ENCODE measurements at places on chromosomes 12 and 14.

GRCh38 chr12:113064395-113065125, 8.0 kb downstream of the DTX1 start:
- DNase-seq: no peak

GRCh38 chr12:89984846-89985245, 276.2 kb upstream of the ATP2B1 start:
- no peak for DNase-seq

- no peak for DNase-seq
Observed at GRCh38 chr12:56721216-56721615, 3.9 kb downstream of the NACA start.

DNA sequence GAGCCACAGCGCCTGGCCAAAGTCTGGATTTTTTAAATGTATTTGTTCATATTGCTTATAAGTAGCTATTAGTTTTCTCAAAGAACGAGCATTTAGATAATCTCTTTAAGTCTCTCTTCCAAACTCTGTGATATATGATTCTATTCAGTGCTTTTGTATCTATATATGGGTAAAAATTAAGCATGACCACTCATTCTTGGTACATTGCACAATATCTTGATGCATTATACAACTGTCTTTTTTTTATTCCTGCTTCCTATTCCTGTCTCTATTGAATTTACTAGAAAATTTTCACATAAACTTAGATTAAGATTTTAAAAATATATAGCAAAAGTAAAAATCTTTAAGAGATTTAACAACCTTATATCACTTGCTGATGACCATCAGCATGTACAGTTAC, 29.1 kb downstream of the SOCS2 start:
- DNase-seq: no peak

GRCh38 chr12:69401940-69402339, 42.4 kb downstream of the YEATS4 start:
- no peak for DNase-seq

- no peak for DNase-seq
Observed at GRCh38 chr12:116492703-116493324, 66.4 kb upstream of the MAP1LC3B2 start.

DNA sequence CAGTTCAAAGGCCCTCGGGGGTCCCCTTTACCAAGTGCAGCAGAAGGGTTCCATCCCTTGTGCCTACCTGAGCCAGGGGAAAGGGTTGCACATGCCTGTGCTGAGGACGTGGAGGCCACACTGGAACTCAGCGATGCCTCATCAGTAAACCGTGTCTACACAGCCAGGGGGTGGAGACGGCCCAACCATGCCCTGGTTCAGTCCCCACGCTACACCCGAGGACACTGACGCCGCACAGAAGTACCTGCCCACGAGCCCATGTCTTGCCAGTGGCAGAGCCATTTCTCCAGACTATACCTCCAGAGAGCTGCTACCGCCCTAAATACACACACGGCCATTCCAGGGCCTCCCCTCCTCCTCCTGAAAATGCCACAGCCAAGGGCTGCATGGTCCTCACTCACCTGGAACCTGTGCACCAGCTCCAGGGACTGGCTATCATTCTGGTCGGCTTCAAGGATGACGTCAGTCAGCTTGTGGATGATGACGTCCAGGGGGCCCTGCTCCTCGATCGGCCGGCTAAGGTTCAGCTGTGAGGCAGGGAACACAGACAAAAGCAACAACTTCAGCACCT, 93.4 kb downstream of the CHGA start:
- DNase-seq: no peak

DNA sequence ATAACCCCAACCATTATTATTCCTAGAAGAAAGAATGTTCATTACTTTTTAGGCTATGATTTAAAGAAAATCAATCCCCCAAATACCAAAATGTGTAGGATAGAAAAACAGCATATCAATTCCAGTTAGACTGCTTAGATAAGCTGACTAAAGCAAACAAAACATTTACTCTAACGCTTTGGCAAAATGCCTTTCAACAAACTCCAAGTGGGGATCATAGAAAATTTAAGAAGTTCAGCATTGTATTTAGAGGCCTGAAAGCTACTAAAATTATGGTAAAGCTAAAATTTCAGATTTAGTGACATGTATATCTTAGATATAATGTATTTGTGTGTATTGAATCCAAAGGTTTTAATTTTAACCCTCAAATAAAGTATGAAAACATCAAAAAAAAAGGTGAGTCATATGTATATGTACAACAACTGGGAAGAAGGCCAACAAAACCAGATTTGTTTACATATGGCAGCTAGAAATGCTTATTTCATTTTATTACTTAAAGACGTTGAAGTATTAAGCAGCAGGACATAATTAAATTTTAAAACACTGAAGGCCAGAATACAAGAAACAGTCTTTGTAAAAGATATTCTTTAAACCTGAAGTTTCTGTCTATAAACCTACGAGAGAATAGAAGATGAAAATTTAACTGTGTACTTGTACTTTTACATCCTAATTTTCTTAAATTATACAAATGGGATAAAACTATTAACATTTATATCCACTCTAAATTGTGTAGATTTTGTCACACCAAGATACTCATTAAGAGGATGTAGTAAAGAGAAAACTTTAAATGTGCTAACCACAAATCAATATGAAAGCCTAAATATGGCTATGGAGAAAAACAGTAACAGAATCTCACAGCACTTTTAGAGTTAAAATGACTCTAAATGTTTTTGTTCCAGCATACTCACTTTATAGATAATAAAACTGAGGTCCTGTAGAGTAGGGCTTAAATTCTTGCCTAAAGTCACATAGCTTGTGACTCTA, 71.4 kb downstream of the SLC41A2 start:
- DNase-seq: no peak

DNA sequence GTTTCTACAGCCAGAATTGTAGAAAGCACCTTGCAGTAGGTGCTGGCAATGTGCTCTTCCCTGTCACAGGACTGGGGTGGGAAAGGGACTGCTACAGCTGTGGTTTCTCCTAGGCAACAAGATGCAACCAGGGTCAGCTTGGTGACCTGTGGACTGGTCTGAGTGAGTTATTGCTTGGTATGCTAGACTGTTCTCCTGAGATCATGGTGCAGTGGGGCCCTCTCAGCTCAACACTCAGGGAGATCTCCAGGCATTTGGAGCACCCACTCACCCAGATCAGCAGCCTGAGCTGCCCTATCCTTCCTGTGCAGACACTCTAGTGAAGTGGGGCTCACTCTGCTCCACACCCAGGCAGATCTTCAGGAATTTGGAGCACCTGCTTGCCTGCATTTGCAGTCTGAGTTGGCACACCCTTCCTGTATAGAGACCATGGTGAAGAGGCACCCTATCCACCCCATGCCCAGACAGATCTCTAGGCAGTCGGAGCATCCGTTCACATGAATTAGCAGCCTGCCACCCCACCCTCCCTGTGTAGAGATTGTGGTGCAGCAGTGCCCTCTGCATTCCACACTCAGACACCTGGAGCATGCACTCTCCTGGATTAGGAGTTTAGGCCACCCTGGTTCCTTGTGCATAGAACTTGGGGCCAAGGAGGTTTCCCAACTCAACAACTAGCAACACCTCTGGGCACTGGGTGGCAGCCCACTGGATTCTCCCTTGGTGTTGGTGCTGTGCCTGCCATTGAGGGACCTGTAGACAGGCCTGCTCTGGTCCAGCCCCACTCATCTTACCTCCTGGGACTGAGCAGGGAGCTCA, 3.8 kb upstream of the FAM186B start:
- no peak for DNase-seq

DNA sequence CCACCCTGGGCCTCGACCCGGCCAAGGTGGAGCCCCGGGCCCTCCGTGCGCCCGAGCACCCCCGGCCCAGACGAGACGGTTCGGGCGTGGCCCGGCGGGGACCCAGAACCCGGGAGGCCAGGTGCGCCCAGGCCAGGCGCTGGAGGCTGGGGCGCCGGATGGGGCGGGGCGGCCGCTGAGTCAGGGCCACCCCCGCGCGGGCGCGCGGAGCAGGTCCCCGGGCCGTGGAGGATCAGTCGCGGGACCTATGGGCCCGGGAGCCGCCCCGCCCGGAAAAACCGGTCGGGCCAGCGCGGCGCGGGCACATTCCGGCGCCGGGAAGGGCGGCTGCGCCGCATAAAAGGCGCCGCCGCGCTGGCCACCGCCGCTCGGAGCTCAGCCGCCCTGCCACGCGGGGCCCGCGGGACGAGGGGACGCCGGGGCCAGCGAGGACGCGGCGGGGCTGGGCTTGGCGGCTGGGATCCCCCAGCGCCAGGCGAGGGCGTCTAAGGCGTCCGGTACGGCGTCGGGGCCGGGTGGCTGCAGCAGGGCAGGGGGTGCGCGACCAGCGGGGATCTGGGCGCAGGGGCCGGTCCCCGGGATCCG, 21.5 kb upstream of the KIF26A start:
- no peak for DNase-seq

DNA sequence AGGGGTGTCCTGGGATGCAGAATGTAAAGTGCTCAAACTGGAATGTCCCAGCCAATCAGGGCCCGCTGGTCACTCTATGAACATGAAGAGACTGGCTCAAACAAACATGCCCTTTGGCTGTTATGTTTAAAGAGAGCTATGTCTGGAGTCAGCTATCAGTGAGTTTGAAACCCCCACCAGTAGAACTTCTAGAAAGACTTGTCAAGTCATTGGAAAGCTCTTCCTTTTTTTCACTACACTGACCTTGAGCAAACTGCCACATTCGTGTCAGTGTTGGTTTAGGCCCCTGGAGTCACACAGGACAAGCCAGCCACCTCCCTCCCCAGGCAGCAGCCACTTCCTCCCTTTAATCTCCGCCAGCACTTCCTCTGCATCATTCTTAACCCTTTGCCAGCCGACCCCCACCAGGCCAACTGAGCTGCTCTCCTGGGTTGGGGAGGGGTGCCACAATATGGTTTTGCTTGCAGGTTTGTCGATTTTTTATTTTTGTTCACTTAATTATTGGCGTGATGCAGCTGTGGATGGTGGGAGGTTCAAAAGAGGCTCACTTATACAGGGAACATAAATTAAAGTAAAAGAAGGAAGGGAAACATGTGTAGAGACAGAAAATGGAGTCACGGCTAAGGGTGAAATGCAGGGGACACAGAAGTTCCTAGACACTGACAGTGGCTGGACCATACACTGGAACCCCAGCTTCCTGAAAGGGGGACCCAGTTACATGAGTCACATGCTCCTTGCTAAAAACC, 25.3 kb downstream of the CMKLR1 start:
- no peak for DNase-seq

DNA sequence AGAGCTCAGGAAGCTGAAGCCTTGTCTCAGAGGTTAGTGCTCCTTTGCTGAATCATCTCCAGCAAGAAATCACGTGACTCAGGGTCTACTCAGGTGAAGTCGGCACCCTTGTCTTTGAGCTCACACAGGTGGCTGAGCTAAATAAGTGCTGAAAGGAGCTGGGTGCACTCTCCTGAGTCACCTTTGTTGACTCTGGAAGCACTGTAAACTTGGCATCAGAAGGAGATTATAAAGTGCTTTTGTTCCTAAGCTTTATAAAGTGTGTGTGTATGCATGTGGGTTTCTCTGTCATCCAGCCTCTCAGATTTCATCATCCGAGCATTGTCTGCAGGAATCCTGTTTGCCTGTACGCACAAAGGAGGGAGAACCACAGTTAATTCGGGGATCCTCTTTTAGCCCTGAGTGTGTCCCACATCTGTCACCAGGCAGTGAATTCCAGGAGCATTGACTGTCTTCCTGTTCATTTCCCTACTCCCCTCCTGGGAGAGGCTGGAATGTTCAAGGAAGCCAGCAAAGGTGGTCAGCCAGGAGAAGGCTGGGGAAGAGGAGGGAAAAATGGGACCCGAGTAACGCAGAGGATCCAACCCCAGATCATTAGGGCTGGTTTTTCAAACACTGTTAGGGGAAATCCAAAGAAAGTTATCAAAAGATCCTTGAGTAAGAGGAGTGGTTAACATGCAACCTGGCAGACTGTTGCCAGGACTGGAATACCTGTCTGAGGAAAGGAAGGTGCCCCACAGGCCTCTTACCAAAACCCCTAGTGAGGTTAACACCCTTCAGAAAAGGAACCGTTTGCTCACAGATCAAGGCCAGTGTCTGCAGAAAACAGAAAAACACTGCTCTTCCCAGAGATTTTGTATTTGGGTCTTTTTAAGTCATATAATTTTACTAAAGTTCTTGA, 157.5 kb upstream of the HIF1A start:
- DNase-seq: no peak

DNA sequence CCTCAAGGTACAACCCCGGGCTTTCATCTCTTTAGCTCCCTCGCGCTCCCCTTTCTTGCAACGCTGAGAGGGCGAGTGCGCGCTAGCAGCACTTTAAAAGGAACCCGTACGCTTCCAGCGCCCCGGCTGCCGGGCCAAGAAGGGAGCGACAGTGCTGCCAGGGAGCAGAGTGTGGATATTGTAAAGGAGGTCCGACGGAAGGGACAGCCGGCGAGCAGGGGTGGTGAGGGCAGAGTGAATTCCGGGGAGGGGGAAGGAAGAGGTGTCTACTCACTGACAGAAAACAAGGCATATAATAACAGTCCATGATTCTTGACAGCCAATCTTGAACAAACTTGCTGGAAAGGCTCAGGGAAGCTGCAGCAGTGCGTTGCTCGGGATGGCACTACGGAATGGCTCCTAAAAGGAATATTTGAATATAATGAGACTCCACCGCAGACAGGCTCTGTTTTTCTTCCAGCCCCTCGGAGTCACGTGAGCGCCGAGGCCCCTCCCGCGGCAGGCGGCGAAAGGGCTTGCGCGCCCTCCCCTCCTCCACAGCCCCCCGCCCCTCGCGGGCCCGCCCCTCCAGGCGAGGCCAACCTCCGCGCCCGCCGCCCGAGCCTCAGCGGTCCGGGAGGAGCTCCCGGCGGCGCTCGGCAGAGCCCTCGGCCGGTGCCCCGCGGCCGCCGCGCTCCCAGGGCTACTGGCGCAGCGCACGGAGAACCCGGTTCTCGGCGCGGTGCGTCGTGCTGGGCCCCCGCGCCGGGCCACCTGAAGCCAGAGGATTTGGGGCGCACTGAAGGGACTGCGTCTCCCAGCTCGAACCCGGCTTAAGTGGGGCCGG, 3.4 kb downstream of the BMP4 start:
- DNase-seq: peak; percentile 40

GRCh38 chr12:22670762-22671161, 45.8 kb downstream of the ETNK1 start:
- no peak for DNase-seq

GRCh38 chr14:68894123-68894522, 85.0 kb downstream of the ACTN1 start:
- no peak for DNase-seq

GRCh38 chr12:3179731-3180130, 102.6 kb downstream of the TSPAN9 start:
- DNase-seq: no peak

GRCh38 chr12:18907127-18907526, 169.2 kb downstream of the CAPZA3 start:
- no peak for DNase-seq
